ENCODE measurements at places on chromosomes 5 and 9.

DNA sequence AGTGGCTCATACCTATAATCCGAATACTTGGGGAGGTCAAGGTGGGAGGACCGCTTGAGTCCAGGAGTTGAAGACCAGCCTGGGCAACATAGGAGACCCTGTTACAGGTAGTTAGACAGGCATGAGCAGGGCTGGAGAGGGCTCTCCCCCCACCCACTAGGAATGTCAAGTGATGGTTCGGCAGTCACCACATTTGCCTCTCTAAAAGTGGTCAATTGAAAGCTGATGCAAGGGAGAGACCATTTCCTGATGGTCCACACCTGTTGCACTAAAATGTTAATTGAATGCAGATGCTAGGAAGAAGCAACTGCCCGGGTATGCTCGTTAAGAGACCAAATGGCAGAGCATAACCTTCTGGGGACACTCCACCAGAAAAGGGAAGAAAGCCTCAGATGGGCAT, 82.7 kb downstream of the SFXN1 start:
- DNase-seq = no peak

- DNase-seq = no peak
Observed at GRCh38 chr9:27622693-27623340, 49.5 kb upstream of the C9orf72 start.

DNA sequence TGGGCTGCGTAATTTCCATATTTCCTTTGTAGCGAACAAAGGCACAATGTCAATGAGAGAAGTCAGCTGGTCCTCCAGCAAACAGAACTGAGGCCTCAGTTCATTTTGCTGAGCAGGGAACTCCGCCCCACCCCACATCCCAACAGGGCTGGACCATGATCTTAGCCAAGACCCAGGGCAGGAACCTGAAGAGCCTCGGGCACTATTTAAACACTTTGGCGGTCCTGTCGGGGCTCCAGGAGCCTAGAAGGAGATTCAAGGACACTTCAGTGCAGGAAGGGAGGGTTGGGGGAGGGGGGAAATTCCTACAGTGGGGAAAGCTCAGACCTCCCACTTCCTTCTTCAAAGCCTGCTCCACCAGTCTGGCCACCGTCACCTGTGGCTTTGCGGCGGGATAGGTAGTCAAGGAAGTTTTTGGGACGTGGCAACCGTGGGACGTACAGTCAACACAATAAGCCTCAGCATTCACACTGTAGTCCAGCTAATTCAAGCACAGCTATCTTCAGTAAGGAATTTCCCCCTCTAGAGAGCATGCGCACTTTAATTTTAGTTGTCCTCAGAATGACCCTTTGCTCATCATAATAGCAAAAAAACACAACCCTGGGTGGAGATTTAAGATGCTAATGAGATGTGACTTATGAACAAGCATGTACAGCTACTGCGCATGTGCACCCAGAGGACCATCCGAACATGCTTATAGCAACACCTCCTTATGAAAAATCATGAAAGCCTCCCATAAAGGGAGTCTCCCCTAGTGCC, 30.9 kb downstream of the S1PR3 start:
- no peak for DNase-seq

DNA sequence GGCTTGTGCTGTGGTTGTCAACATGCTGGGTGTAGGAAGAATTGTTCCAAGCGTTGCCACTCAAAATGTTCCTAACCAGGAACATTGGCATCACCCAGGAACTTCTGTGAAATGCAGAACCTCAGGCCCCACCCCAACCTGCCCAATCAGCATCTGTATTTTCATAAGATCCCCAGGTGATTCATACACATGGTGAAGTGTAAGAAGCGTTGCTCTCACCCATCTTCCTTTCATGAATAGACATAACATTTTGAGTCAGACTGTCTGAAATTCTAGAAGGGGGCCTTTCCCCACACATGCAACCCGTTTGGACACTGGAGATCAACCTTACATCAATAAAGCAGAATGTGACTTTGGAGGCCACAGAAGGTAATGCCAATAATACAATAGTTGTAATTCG, 9.3 kb upstream of the AFAP1L1 start:
- DNase-seq = no peak

DNA sequence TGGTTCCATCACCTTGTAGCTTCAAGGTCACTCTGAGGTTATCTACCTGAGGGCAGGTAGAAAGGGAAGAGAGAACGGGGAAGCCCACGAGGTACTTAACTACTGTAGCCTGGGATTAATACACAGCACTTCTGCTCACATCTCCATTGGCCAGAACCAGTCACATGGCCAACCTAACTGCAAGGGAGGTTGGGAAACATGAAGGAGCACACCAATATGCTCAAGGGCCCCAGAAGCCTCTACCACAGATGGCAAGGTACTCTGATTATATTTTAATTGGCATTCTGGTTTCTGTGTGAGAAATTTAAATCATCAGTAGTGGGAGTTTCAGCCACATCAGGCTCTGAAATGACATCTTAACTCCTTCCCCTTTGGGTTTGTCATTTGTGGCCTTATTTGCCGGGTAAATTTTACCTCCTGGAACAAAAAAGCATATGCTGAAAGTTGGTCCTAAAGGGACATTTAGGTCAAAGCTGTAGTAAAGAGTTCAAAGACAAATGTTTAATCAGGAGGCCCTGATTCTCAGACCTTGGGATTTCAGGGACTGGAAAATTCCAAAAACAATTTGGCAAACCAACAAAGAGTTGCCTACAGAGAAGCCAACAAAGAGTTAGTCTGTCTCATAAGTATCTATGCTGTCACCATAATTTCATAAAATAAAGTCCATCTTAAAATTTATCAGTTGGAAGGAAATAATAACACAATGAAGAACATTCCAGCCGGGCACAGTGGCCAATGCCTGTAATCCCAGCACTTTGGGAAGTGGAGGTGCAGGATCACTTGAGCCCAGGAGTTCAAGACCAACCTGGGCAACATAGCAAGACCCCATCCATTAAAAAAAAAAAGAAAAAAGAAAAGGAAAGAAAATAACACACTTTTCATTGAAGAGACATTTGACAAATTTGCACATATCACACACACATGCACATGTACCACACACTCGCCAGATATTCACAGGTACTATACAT, 13.8 kb upstream of the MVB12B start:
- no peak for DNase-seq

DNA sequence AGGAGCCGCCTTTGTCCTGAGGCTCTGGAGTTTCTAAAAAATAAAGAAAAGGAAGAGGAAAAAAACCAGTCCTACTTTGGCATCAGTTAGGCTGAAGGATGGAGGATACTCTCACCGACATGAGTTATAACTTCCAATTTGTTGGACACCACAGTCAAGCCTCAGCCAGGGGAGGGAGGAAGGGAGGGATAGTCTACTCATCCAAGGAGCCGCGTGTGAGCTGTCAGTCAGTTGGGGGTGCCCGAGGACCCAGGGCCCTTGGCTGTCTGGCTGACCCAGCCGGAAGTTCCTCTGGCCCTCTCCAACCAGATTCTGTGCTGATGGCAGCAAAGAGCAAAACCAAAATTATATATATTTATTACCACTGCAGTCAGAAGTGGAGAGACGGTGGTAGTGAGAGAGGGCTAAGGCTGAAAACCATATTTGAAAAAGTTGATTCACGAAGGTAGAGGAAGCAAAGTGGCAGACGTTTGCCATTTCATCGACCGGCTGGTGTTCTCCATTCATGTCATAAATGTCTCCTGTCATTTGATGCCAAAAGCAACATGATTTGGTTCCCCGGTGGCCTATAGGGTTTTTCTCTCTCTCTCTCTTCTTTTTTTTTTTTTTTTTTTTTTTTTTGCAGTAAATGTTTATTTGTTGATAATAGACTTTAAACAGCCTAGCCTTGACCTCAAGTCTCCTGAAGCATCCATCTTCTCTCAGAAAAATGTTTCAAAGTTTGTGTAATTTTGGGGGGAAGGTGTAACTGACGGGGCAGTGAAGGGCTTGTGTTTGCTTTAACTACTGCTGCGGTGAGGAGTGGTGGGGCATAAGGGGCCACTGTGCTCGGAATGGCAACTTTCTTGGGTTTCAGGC, 7.6 kb downstream of the LMX1B start:
- no peak for DNase-seq

GRCh38 chr5:142472306-142472951, 147.6 kb upstream of the SPRY4 start:
- no peak for DNase-seq

DNA sequence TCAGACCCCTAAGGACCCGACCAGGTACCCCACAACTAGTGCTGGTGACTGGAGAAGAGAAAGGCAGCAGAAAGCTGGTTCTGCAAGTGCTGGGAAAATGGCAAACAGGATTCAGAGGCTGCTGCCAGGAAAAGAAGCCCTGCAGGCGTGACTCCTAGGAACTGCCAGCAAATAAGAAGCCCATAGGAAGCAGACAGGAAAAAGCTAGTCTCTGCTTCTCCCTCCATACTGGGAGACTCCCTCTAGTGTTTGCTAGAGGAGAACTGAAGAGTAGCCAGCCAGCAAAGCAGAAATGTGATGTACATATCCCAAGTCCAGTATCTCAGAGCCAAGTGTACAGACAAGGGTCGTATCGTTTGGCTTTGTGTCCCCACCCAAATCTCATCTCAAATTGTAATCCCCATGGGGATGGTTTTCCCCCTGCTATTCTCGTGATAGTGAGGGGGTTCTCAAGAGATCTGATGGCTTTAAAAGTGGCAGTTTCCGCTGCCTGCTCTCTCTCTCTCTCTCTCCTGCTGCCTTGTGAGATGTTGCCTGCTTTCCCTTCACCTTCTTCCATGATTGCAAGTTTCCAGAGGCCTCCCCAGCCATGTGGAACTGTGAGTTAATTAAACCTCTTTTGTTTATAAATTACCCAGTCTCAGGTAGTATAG, 38.1 kb upstream of the TUSC1 start:
- DNase-seq = no peak

GRCh38 chr9:82880336-82881050, 182.4 kb downstream of the RASEF start:
- DNase-seq = no peak

DNA sequence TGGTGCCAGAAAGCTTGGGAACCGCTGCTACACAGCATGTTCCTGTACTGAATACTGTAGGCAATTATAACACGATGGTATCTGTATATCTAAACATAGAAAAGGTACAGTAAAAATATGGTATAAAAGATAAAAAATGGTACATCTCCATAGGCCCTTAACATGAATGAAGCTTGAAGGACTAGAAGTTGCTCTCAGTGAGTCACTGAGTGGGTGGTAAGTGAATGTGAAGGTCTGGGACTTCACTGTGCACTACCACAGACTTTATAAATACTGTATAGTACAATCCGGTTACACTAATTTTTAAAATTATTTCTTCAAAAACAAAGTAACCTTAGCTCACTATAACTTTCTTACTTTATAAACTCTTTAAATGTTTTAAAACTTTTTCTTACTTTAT, 819.9 kb upstream of the GRAMD2B start:
- DNase-seq = no peak

DNA sequence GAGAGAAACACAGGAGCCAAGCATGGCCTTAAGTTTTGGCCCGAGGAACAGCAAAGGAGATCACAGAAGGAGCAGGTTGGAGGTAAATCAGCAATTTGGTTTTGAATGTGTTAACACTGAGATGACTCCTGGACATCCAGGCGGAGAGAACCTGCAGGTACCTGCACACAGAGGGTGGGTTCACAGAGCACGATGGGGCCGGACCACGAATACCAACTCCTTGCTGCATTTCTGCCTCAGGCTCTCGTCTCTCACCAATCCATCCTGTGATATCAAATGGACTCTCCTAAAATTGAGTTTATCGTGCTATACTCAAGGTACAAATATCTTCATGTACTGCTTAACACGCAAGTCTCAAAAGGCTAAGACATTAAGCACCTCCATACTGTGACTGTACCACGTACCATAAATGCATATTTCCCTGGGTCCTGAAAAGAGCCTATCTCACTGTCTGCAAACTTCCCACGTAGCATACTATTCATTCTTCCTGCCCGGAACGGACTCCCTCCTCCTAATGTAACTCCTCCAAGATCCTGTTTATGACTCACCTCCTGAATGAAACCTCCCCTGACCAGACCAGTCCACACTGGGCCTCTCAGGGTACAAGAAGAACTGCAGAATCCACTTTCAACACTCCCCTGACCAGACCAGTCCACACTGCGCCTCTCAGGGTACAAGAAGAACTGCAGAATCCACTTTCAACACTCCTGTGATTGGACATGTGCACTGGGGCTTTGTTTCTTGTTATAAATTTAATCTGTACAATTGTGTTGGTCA, 380.8 kb upstream of the RFX3 start:
- DNase-seq = no peak

- no peak for DNase-seq
Observed at GRCh38 chr5:128378632-128379031, 159.4 kb downstream of the FBN2 start.

GRCh38 chr5:147740864-147741263, 41.7 kb downstream of the JAKMIP2 start:
- no peak for DNase-seq

DNA sequence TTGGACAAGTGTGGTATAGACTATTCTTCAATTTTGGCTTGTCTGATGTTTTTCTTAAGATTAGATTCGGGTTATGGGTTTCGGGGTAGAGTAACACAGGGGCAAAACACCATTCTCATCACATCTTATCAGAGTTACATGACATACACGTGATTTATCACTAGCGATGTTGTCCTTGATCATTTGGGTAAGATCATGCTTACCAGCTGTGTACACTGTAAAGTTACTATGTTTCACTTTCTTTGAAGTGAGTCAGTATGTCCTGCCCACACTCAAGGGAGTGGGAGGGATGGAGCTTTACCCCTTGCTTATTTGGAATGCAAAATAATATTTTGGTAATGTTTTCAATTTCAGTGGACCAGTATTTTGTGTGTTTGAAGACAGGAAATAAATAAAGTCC, 101.8 kb upstream of the TAF11L2 start:
- no peak for DNase-seq

GRCh38 chr5:14036947-14037346, 92.5 kb upstream of the DNAH5 start:
- DNase-seq = no peak

GRCh38 chr9:68727636-68728035, 22.6 kb downstream of the PIP5K1B start:
- no peak for DNase-seq

DNA sequence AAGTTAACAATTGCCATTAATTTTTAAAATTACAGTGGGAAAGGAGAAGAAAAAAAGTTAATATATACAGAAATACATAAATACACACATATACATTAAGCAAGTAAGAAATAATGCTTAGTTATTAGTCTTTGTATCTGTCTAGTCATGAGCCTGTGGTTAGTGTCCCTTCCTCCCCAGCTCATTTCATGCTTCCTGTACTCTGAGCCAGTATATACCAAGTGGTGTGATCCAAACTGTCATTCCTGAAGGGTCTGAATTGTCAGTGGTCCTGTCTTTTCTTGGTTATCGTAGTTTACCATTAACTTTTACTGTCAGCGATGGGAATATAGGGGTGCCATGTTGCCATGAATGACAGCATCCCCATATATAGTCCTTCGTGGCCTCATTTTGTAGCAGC, 24.2 kb upstream of the STOM start:
- no peak for DNase-seq

GRCh38 chr9:110081395-110081794, 126.6 kb downstream of the C9orf152 start:
- DNase-seq = no peak

DNA sequence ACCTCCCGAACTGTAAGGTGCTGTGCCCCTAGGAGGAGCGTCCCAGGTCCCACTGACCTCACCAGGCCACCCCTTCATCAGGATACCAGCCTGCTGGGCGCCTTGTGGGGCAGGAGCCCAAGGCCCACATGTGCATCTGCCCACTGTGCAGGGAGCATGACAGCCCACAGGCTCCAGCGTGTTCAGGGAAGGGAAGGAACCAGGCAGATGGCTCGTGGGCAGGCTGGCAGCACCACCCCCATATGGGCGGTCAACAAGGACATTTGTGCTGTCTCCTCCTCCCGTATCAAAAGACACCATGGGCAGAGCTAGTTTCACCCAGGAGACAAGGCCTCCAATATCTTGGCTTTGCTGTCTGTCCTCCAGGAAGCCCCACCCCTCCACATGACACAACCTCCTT, 85.5 kb upstream of the PPP1R26 start:
- no peak for DNase-seq

All from GM18507 (cell line).